ENCODE measurements at places on chromosomes 11 and 22.

DNA sequence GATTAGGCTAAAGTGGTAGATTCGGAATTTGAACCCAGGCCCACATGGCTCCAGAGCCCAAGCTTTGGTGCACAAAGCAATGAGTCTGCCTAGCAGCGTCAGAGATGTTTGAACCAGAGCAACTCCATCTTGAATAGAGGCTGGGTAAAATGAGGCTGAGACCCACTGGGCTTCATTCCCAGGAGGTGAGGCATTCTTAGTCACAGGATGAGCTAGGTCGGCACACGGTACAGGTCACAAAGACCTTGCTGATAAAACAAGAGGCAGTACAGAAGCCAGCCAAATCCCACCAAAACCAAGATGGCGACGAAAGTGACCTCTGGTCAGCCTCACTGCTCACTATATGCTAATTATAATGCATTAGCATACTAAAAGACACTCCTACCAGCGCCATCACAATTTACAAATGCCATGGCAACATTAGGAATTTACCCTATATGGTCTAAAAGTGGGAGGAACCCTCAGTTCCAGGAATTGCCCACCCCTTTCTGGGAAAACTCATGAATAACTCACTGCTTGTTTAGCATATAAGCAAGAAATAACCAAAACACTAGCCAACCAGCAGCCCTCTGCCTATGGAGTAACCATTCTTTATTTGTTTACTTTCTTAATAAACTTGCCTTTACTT lies 40.3 kb upstream of the DAGLA start:
- DNase-seq, result no peak

- no peak for DNase-seq
Observed at GRCh38 chr22:50467773-50468440, 6.9 kb downstream of the SBF1 start.

- no peak for DNase-seq
Observed at GRCh38 chr11:108486828-108487227, 11.4 kb downstream of the POGLUT3 start.

- no peak for DNase-seq
Observed at GRCh38 chr11:120689596-120690275, 178.2 kb downstream of the GRIK4 start.

DNA sequence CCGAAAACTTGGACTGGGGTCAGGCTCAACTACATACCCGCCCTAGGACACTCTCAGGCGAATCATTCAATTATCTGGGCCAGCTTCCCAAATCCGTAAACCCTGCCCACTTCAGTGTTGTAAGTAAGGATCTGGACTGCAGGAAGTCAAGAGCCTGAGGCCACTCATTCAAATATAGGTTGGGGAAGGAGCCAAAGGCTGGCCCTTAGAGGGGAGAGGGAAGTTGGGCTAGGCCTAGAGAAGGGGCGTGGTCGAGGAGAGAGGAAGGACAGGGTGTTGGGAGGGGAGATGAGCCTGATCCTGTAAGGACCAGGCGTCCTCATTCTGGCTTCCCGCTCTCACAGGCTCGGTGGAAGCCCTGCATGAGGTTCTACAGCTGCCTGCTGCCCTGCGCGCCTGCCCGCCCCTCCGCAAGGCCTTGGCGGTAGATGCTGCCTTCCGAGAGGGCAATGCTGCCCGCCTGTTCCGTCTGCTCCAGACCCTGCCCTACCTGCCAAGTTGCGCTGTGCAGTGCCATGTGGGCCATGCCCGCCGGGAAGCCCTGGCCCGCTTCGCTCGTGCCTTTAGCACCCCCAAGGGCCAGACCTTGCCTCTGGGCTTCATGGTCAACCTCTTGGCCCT lies 3.0 kb downstream of the SAC3D1 start:
- no peak for DNase-seq

GRCh38 chr11:8252388-8252787 lies 11.3 kb downstream of the LMO1 start:
- no peak for DNase-seq

- DNase-seq, result no peak
Observed at GRCh38 chr11:43925932-43926505, 16.4 kb upstream of the C11orf96 start.

DNA sequence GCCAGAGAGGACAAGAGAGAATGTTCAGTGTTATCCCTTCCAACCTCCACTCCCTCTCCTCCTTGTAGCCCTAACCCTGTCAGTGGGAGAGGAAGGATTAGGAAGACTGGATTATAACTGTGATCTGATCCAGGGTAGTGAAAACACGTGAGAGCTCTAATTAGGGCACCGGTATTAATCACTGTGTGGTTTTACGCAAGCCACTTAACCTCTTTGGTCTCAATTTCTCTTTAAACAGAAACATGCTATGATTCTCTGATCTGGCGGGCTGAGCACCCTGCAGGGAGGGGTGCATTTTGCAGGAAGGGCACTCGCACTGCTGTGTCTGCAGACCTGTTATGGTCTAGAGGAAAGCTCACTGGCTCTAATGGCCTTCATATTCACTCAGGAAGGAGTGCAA lies 11.5 kb downstream of the RPL27A start:
- no peak for DNase-seq

DNA sequence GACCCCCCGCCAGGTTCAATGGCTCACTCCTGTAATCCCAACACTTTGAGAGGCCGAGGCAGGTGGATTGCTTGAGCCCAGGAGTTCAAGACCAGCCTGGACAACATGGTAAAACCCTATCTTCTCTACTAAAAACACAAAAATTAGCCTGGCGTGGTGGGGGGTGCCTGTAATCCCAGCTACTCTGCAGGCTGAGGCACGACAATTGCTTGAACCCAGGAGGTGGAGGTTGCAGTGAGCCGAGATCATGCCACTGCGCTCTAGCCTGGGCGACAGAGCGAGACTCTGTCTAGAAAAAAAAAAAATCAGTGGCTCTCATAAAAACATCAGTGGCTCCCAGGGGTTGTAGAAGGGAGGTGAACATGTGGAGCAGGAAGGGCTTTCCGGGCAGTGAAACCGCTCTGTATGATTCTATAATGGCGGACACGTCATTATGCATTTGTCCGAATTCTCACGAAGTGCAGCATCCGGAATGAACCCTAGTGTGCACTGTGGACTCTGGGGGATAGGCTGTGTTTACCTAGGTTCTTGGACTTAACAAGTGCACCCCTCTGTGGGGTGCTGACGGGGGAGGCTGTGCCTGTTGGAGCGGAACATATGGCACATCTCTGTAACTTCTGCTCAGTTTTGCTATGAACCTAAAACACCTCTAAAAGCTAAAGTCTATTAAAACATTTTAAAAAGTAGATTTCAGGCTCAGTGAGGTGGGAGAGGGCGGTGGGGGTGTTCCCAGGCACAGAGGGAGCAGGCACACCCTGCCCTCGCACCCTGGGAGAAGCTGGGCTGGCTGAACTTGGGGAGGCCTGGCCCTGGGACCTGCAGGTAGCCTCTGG lies 49.1 kb upstream of the SEPTIN5 start:
- DNase-seq, result no peak
